ENCODE measurements at places on chromosomes 1 and 21.

DNA sequence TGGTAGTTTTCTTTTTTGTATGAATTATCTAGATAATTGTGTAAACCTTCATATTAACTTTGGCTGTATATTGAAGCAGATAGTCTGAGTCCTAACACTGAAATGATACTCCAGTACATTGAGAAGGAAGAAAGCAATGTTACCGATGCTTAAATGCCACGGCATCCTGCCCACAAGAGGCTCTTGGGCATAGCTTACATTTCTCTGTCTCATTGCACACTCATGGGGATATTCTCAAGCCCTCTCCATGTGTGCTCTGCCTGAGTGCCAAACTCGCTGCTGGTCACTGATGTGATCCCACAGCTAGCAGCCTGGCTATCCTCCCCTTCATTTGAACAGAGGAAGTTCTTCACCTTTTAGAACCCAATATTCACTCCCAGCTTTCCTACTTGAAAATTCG lies 179.4 kb downstream of the TGFB2 start:
- no peak overlapping the region for H3K4me3 ChIP-seq
- no peak overlapping the region for H3K27ac ChIP-seq
- no peaks in the 10 kb centered on the region for H3K4me1 ChIP-seq
- H3K27me3 ChIP-seq = no peaks in the 10 kb centered on the region

- peaks cover 44% of the 10 kb centered on the region for H3K36me3 ChIP-seq
- H3K4me3 ChIP-seq = peak overlapping the region; percentile 86
- H3K27me3 ChIP-seq = no peaks in the 10 kb centered on the region
- DNase-seq = peak; percentile 44
- H3K4me1 ChIP-seq = peaks cover 35% of the 10 kb centered on the region
Measured at GRCh38 chr1:212860713-212861581, 2.9 kb downstream of the FLVCR1 start.

DNA sequence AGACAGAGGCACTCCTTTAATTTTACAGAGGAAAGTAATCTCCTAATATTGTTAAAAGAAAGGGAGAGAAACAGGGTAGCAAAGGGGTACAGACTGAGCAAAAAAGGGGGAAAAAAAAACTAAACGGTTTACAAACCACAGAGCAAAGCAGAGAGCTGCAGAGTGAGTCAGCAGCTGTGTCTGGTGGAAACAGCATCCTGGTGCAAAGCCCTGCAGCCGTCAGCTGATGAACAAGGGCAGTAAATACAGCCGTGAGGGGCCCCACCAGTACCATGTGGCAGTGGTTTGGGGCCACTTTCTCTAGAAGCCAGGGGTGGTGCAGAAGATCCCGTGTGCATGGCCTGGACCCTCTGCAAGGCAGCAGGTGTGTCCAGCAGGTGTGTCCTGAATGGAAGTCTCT lies 111.3 kb downstream of the ERG start:
- no peaks in the 10 kb centered on the region for H3K36me3 ChIP-seq
- H3K27ac ChIP-seq = no peak overlapping the region
- no peak for DNase-seq
- H3K27me3 ChIP-seq = no peaks in the 10 kb centered on the region

- H3K4me3 ChIP-seq = no peak overlapping the region
- no peak for DNase-seq
- H3K4me1 ChIP-seq = no peaks in the 10 kb centered on the region
- H3K27me3 ChIP-seq = no peaks in the 10 kb centered on the region
- H3K36me3 ChIP-seq = no peaks in the 10 kb centered on the region
- H3K27ac ChIP-seq = no peak overlapping the region
Measured at GRCh38 chr1:200751717-200752116, 13.0 kb downstream of the CAMSAP2 start.
